Esophagus squamous epithelium (tissue), 5 donors: ENCODE measurements at places on chromosomes 2 and 18.

DNA sequence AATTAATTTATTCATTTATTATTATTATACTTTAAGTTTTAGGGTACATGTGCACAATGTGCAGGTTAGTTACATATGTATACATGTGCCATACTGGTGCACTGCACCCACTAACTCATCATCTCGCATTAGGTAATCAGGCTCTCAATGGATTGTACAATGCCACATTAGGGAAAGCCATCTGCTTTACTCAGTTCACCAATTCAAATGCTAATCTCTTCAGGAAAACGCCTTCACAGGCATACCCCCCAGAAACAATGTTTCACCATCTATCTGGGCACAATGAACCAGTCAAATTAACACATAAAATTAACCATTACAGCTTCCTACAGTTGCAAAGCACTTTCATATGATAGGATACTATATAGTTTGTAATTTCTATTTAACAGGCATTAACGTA lies 84.8 kb upstream of the DNAJC10 start:
- no peak for DNase-seq

DNA sequence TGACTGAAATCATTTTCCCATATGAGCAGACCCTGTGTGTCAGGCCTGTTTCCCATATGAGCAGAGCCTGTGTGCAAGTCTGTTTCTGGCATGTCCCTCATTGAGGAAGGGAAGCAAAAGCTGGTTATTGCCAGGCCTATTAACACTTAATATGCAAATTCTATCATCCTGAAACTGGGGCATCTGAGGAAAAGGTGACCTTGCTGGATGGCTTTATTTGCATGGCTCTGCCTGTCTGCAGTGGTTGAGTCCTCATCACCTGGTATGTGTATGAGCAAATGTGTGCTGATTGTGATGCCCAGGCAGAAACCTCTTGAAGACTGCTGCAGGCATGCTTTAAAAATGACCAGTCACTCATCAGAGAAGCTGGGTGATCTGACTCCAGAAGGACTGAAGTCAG lies 31.2 kb downstream of the EIF4E2 start:
- DNase-seq, result no peak

DNA sequence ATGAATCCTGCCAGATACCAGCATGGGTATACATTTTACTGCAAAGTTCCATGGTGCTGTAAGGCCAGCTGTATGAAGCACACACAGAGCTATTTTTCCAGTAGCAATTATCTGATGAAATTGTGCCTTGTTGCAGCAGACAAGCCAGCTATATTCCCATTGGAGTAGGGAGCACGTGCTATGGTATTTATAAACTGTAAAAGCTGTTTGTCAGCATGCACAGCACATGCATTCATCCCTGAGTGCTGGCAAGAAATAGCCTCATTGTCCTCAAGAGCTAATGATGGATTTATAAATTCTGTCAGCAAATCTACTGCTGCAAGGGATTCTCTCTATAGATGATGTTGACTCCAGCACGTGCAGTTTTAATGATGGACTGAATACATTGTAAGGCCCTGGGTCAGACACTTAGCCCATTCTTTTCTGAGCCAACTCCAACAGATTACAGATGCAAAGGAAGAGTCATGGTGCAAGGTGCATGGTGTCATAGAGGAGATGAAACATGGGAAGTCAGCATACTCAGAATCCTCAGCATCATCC lies 61.7 kb downstream of the KCNS3 start:
- no peak for DNase-seq

DNA sequence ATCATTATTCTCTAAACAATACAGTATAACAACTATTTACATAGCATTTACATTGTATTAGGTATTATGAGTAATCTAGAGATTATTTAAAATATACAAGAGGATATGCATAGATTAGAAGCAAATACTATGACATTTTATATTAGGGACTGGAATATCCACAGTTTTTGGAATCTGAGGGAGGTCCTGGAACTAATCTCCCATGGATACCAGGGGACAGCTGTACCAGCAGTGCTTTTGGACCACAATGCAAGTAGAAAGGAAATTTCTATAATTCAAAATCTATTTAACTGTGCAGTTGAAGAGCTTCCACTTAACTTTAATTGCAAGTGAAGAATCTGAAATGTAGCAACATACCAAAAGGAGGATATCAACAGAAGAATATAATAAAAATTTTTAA lies 120.8 kb downstream of the LTBP1 start:
- DNase-seq, result no peak

DNA sequence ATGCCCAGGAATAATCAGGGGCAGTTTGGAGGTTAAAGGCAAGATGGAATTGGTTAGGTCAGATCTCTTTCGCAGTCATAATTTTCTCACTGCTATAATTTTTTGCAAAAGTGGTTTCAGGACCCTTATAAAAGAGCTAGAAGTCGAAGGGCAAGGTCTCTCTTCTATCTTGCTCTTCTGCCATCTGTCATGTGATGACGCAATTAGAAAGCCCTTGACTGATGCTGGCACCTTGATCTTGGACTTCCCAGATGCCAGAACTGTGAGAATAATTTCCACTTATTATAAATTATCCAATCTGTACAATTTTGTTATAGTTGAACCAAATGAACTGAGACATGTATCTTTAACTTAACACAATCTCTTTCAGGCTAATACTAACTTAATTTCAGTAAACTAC lies 6.3 kb upstream of the RALBP1 start:
- DNase-seq, result no peak

- DNase-seq, result no peak
These were observed 70.1 kb downstream of the BCL11A start for GRCh38 chr2:60483401-60483800.

DNA sequence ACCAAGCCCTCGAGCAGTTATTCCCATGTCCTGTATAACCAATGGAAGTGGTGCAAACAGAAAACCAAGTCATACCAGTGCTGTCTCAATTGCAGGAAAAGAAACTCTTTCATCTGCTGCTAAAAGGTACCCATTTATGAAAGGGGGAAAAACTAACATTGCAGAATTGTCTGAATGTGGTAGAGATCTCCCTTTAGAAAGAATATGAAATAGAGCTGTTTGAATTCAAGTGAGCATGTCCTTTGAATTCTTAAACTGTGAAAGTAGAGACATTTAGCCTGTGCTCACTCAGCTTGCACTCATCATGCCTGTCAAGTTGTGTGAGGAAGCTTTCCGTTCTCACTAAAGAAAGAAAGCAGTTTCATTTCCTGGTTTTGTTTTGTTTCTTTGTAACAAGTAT lies 87.4 kb downstream of the EML4 start:
- DNase-seq, result no peak

- no peak for DNase-seq
These were observed 458.5 kb upstream of the ACVR2A start for GRCh38 chr2:147386284-147386683.

- DNase-seq, result no peak
These were observed 18.1 kb downstream of the AQP12B start for GRCh38 chr2:240664622-240665021.

- DNase-seq, result no peak
These were observed 133.7 kb downstream of the RHBDD1 start for GRCh38 chr2:226969417-226970080.

GRCh38 chr18:63205791-63206252 lies 113.7 kb downstream of the BCL2 start:
- DNase-seq, result no peak

- no peak for DNase-seq
These were observed 13.9 kb upstream of the KYNU start for GRCh38 chr2:142863485-142863961.

DNA sequence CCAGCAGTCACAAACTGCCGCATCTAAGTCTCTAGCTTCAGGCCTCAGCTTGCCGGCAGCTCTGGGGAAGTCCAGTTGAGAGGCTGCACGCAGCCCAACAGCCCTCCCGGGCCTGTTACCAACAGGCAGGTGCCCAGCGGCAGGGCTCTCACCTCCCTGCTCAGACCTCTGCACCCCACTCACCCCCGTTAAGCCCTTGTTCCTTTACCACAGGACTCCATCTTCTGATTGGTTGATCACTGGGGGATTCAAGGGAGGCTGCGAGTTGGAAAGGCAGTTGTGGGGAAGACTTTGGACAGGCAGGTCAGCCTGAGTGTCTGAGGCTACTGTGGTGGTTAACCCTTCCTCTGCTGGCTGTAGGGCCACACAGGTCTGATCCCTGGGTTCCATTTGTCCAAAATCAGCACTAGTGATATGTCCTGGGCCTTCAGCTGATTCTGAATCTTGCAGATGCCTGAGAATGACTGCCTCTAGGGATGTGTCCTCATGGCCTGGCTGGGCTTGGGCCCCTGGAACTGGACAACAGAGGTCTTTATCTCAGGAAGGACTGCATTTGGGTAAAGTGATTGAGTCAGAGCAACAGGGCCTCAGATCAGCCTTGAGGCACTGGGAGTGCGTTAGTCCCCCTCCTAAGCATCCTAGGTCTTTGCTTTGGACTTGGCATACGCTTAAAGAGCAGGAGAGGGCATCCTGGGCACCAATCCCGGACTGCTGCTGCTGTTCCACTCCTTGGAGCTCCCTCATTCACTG lies 88.4 kb downstream of the APOB start:
- DNase-seq, result no peak

GRCh38 chr2:30110773-30111172 lies 36.0 kb upstream of the YPEL5 start:
- no peak for DNase-seq

- DNase-seq, result no peak
These were observed 93.8 kb downstream of the NRP2 start for GRCh38 chr2:205776139-205776538.

DNA sequence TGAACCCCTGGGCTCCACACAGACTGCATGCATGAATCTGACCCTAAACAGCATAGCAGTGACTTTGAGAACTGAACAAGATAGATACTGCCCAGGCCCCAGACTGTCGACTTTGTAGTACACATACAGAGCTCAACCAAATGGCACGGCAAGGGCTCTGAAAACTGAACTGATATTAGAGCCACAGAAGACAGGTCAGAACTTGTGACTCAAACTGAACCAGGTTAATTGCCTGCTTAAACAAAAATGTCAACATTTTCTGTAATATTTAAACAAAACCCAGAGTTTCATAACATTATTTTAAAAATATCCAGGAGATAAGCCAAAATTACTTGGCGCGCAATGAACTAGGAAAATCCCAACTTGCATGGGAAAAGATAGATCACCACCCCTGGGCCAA lies 260.3 kb downstream of the TPGS2 start:
- DNase-seq, result no peak

DNA sequence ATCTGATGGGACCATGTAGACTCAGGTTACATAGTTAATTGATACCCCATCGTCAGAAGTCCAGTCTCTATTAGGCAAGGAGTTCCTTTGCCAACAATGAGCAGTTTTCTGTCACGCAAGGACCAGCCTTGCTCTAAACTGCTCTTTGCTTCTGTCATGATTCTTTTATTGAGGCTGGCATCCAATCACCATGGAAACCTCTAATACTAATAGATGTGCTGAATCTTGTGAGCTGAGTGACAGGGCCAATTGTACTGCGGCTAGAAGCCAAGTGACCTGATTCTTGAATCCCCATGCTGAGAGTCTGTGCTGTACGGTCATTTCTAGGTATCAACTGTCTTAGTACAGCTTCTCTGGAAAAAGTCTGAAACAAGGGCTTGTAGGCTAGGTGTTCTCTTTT lies 395.6 kb downstream of the RND3 start:
- DNase-seq, result no peak

- DNase-seq, result no peak
These were observed 1.5 kb downstream of the ZNF532 start for GRCh38 chr18:58866066-58866772.

GRCh38 chr18:22728016-22728415 lies 205.1 kb upstream of the RBBP8 start:
- no peak for DNase-seq

DNA sequence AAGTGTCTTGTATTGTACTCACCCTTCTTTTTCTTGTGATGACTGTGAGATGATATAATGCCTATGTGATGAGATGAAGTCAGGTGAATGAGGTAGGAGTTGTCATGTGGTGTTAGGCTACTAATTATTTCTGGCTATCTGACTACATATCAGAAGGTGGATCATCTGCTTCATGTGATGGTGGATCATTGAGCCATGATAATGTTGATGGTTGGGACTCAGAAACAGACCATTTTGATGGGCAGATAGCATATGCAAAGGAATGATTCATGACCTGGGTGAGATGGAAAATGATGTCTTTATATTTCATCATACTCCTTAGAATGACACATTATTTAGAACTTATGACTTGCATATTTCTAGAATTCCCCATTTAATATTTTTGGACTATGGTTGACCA lies 19.5 kb downstream of the ANKRD30B start:
- DNase-seq, result no peak

- no peak for DNase-seq
These were observed 269.4 kb upstream of the RAB6C start for GRCh38 chr2:129709956-129710598.

DNA sequence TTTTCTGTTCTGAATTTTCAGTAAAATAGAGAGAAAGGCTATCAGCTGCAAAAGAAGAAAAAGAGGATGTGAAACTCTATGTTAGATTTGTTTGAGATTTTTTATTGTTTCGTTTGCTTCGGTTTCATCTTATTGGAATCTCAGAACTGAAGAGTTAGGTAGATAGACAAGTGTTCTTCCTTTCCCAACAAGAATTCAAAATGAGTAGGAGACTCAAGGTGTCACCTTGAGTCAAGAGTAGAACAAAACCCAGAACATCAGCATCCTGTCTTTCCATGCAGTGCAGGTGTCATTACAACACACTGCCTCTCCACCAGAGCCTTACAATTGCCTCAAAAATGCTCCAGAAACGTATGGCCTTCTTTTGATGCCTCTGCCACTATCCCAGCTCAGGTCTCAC lies 21.1 kb downstream of the NBAS start:
- no peak for DNase-seq

- no peak for DNase-seq
These were observed 4.0 kb downstream of the ABCB6 start for GRCh38 chr2:219214786-219215185.

GRCh38 chr18:42925036-42925435 lies 190.4 kb downstream of the RIT2 start:
- no peak for DNase-seq

GRCh38 chr2:37589298-37589697 lies 82.1 kb downstream of the CDC42EP3 start:
- no peak for DNase-seq

DNA sequence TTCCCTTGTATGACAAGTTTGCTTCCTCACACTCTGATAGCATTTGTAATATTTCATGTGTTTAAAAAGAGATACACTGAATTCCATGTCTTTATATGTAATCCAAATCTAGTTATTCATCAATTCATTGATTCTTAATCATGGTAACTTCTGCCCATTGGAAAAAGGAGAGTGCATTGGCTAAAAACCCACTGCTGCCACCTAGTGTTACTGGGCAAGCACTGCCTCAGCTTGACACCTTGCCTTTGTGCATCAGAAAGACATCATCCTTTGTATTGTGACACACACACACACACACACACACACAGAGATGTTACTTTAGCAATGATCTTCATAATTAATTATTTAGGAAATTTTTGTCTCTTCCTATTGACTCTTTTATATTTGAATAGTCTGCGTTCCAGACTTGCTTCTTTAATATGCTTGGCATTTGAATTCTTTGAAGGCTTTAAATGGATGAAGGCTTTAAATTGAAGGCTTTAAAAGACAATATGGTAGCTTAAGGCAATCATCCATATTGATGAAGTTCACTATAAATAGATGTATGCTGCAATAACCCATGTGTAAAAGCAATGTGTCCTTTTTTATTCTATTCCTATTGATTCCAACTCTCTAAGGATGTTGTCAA lies 414.2 kb upstream of the CHST9 start:
- DNase-seq, result no peak

- DNase-seq, result no peak
These were observed 302.3 kb upstream of the FANCL start for GRCh38 chr2:58543442-58543841.
